Endodermal cell (in vitro differentiated cells): ENCODE measurements at places on chromosomes 5 and 9. TPM values are rescaled to one million over a fixed set of nuclear protein-coding genes. Genes with fewer than 3 reads are reported as not detected.

DNA sequence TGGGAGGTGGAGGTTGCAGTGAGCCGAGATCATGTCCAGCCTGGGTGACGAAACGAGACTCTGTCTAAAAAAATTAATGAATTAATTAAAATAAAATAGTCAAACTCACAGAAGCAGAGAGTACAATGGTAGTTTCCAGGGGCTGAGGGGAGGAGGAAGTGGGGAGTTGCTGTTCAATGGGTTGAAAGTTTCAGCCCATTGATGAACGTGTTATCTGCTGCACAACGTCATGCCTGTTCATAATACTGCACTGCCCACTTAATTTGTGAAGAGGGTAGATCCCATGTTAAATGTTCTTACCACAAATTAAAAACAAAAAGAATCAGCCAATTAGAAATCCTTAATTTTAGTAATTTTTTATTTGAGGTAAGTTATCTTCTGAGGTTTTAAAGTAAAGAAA is 16.4 kb upstream of the RUFY1 start:
- DNase-seq, result no peak
- H3K4me1 ChIP-seq, result no peaks in the 10 kb centered on the region
- H3K27me3 ChIP-seq, result no peaks in the 10 kb centered on the region
- H3K4me3 ChIP-seq, result no peak overlapping the region
- no peaks in the 10 kb centered on the region for H3K36me3 ChIP-seq

- H3K36me3 ChIP-seq, result no peaks in the 10 kb centered on the region
- no peak overlapping the region for H3K4me3 ChIP-seq
- H3K27me3 ChIP-seq, result peaks cover 8% of the 10 kb centered on the region
- no peak for DNase-seq
- no peak overlapping the region for H3K27ac ChIP-seq
- peaks cover 17% of the 10 kb centered on the region for H3K4me1 ChIP-seq
These were observed 77.3 kb upstream of the ATP10B start for GRCh38 chr5:160929360-160929759.

GRCh38 chr5:168288349-168289245 is 2.8 kb upstream of the WWC1 start:
- no peaks in the 10 kb centered on the region for H3K27me3 ChIP-seq
- DNase-seq, result peak; percentile 65
- H3K4me1 ChIP-seq, result no peaks in the 10 kb centered on the region
- no peak overlapping the region for H3K27ac ChIP-seq
- no peak overlapping the region for H3K4me3 ChIP-seq

GRCh38 chr9:12884736-12885395 is 110.0 kb downstream of the LURAP1L start:
- no peak for DNase-seq
- H3K4me3 ChIP-seq, result no peak overlapping the region
- no peak overlapping the region for H3K27ac ChIP-seq
- no peaks in the 10 kb centered on the region for H3K27me3 ChIP-seq

DNA sequence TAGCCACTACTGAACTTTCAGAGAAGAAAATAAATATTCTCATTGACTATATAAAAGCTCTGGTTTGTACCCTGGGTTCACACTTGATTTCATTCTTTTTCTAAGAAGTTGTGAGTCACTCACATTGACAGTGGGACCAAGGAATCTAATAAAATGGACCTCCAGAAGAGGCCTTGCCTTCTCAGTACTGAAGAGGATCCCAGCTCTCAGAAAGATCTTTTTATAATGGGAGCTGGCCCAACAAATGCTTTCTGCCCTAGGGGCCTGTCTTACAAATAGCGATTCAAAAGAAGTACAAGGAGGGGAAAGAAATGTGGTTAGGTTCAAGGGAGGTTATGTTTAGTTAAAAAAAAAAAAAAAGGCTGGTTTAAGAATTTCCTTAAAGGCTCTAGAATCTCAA is 237.9 kb downstream of the ISL1 start:
- no peak overlapping the region for H3K27ac ChIP-seq
- no peaks in the 10 kb centered on the region for H3K36me3 ChIP-seq
- no peaks in the 10 kb centered on the region for H3K4me1 ChIP-seq
- no peak for DNase-seq

The ORM2 gene
- 0.80 to 0.84 TPM in 2 of 3 replicates, not detected in the other for total RNA-seq
